ENCODE measurements at places on chromosomes 13 and 19. TPM values are rescaled to one million over a fixed set of nuclear protein-coding genes. Genes with fewer than 3 reads are reported as not detected.

DNA sequence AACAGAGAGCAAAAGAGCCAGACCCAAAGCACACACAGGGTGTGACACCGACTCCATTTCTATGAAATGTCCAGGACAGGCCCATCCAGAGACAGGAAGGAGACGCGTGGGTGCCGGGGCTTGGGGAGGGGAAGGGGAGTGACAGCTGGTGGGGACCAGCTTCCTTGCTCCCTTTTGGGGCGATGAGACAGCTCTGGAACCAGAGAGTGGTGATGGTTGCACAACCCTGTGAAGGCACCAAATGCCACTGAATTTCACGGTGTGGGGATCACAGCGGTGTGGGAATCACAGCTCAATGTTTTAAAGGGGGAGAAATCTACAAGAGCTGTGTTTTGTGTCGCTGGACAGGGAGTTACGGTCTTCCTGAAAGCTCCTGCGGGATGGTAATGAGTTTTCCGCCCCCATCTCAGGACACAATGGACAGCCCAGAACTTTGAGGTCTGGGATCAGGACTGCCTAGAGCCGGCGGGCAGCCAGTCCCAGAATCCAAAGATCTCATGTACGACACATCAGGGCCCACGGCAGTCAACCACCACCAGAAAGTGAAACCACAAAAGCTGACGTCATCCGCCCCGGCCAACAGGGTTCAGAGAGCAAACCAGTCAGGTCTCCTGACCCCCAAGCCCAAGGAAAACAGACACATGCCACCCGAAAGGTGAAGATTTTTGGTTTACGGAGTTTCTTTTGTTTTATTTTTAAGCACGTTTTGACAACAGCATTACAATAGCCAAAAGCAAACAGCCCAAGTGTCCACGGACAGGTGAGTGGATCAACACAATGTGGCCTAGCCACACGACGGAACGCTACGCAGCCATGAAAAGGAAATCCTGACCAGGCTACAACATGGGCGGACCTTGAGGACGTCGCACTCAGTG is 7.3 kb downstream of the SGTA start:
- peaks cover 6% of the 10 kb centered on the region for H3K36me3 ChIP-seq
- peaks cover 43% of the 10 kb centered on the region for H3K4me1 ChIP-seq
- H3K27ac ChIP-seq, result peak overlapping the region; percentile 81
- H3K4me3 ChIP-seq, result peak overlapping the region; percentile 65

GRCh38 chr13:100350601-100351000 is 238.0 kb downstream of the GGACT start:
- no peak overlapping the region for H3K27ac ChIP-seq
- H3K4me1 ChIP-seq, result no peaks in the 10 kb centered on the region
- no peaks in the 10 kb centered on the region for H3K27me3 ChIP-seq
- H3K36me3 ChIP-seq, result no peaks in the 10 kb centered on the region
- no peak overlapping the region for H3K4me3 ChIP-seq

Gene ZNF587B
- 15.2 TPM for total RNA-seq

Gene TMEM143
- 17.1 TPM for total RNA-seq

GRCh38 chr13:94384231-94384905 is 95.1 kb downstream of the DCT start:
- no peak overlapping the region for H3K4me3 ChIP-seq
- H3K27me3 ChIP-seq, result peaks cover 10% of the 10 kb centered on the region
- no peaks in the 10 kb centered on the region for H3K4me1 ChIP-seq
- no peak for DNase-seq
- H3K27ac ChIP-seq, result no peak overlapping the region

Gene SDHAF1
- total RNA-seq, result 18.9 TPM

DNA sequence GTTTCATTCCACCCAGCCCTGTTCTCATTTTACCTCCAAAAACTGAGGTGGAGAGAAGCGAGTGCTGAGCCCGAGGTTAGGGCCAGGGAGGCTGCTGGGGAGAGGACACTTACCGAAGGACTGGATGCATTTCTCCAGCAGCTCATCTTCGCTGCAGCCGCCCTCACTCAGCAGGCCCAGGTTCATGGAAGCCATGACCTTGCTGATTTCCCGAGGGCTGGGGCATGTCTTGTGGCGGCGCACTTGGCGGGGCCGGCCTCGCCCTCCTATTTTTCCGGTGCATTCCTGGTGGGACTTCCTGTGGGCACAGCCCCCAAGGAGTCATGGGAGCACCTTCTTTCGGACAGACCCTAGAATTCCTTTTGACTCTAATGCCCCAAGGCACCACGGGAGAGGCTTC is 4.2 kb downstream of the RASGRP4 start:
- no peak for DNase-seq
- no peaks in the 10 kb centered on the region for H3K36me3 ChIP-seq
- H3K4me3 ChIP-seq, result no peak overlapping the region
- H3K27me3 ChIP-seq, result no peaks in the 10 kb centered on the region
- H3K4me1 ChIP-seq, result peaks cover 29% of the 10 kb centered on the region

DNA sequence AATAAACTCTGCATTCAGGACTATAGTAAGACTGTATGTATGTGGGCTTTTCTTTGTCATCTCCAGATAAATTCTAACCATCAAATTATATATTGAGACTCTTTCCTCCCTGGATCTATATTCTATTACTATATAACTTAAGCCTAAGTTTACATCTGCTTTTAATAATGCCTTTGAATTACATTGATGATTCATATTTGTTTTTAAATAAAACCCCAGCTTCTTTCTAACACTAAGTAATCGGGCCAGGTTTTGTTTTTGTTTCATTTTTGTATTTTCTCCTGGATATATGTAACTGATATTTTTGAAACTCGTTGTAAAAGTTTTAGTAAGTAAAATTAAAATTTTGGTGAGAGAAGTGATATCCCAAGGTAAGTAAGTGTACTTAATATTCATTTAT is 1599.1 kb downstream of the PCDH9 start:
- H3K27ac ChIP-seq, result no peak overlapping the region
- no peaks in the 10 kb centered on the region for H3K27me3 ChIP-seq
- no peak overlapping the region for H3K4me3 ChIP-seq
- no peak for DNase-seq

Gene CEACAM21
- total RNA-seq, result 40.8 TPM

- peaks cover 24% of the 10 kb centered on the region for H3K27me3 ChIP-seq
- H3K4me1 ChIP-seq, result peaks cover 19% of the 10 kb centered on the region
- H3K27ac ChIP-seq, result no peak overlapping the region
- DNase-seq, result no peak
- no peak overlapping the region for H3K4me3 ChIP-seq
These were observed 4.4 kb upstream of the S1PR5 start for GRCh38 chr19:10521461-10522171.

DNA sequence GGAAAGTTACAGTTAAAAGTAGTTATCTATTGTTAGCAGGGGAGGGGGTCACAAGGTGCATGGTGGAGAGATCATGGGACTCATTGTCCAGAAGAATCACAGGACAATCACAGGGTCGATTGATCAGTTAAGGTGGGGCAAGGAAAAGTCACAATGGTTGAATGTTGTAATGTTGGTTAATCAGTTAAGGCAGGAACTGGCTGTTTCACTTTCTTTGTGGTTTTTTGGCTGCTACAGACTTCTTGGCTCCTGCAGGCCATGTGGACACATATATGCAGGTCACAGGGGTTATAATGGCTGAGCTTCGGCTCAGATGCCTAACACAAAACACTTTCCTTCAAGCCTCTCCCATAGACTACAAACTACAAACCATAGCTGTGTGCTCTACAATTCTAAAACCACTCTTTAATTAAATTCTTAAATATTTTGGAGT is 6.9 kb upstream of the ZNF431 start:
- no peaks in the 10 kb centered on the region for H3K4me1 ChIP-seq
- no peaks in the 10 kb centered on the region for H3K27me3 ChIP-seq
- H3K36me3 ChIP-seq, result no peaks in the 10 kb centered on the region
- H3K4me3 ChIP-seq, result no peak overlapping the region
- no peak for DNase-seq
- H3K27ac ChIP-seq, result no peak overlapping the region

Gene ZNF614
- total RNA-seq, result 7.2 TPM

DNA sequence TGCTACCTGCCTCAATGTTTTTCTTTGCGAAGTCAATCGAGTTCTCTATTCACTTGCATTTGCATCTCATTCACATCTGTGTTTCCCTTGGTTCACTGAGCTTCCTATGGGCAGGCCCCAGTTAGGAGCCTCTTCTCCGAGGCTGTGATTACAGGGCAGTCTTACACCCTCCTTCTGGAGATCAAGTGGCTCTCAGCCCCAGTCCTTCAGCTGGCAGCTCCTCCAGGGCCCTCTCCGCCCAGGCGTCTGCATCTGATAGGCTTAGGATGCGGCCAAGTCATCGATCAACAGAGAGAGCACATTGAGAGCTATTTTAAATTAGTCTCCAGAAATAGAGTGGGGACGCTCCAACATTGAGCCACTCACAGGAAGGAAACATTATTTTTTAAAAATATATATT is 44.2 kb downstream of the MBNL2 start:
- H3K36me3 ChIP-seq, result peaks cover 8% of the 10 kb centered on the region
- H3K4me3 ChIP-seq, result no peak overlapping the region
- no peak overlapping the region for H3K27ac ChIP-seq
- no peak for DNase-seq
- no peaks in the 10 kb centered on the region for H3K27me3 ChIP-seq
- H3K4me1 ChIP-seq, result peaks cover 26% of the 10 kb centered on the region
